Activated CD4-positive, alpha-beta T cell treated with anti-CD3 and anti-CD28 coated beads for 36 hours (primary cell): ENCODE measurements at places on chromosomes 1 and 21. TPM values are rescaled to one million over a fixed set of nuclear protein-coding genes. Genes with fewer than 3 reads are reported as not detected.

DNA sequence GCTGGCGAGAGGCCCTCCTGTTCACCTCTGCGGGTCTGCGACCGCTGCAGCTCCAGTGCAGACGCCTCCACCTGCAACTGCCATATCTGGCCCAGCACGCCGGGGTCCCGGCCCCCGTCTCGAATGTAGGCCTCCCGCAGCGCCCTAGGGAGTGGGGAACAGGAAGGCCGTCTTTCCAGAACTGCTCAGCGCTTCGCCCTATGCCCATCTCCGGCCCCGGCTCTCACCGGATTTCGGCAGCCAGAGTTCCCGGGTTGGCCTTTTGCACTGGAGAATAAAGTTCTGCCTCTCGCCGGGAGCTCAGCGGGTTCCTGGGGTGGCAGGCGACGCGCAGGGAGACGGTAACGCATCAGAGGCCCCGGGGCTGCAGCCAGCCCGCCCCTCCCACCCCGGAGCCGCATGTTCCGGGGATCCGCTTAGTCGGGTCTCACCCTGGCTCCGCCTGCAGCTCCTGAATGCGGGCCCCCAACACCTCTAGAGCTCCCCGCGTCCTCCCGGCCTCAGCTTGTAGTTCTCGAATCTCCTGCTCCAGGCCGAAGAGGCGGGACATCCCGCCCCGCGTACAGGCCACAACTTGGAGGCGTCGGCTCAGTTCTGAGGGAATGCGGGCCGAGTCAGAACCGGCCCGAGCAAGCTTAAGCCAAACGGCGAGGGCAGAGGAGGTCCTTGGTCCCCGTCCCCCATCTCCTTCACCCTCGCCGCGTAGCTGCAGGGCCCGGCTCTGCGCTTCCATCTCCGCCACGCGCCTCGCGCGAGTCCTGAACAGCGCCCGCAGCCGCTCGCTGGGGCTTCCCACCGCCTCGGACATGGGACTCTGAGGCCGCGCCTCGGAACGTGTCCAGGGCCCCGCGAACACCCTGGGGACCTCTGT lies 1.1 kb downstream of the CCDC17 start:
- no peak for DNase-seq

DNA sequence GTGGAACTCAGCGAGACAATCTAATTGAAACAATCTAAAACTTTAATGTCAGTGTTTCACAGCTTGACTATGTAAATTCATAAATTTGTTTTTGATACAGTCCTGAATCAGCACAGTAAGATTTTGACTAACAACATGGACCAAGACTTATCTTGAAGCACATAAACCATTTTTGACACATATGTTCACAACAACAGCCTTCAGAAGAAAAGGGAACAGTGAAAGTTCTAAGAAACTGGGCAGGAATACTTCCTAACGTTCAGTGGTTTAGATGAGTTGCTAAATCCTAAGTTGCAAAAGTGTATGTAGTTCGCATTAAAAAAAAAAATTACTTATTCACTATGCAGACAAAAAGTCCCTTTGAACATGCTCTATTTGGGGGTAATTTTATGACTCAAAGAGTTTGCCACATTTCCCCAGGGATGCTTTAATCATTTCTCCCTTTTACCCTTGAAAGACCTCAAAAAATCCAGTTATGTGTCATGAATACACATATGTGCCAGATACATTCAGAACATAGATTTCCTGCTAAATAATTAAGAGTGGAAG lies 120.2 kb downstream of the MRPL39 start:
- DNase-seq = no peak

DNA sequence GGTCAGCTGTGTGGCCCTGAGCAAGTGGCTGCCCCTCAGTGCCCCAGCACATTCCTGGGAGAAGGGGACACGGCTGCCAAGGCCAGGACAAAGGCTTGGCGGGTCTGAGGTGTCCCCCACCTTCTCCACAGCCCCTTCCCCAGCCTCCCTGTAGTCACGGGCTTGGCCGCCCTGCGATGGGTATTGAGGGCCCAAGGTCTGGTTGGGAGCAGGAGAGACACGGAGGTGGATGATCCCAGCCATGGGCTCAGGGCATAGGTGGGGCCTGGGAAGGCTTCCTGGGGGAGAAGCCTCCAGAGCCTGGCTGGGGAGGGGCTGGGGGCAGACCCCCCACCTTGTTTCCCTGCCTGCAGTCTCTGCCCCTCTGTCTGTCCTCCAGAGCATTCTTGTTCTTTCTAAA lies 27.0 kb downstream of the TTC39A start:
- no peak for DNase-seq

GRCh38 chr1:176957603-176958002 lies 206.9 kb downstream of the ASTN1 start:
- no peak for DNase-seq

DNA sequence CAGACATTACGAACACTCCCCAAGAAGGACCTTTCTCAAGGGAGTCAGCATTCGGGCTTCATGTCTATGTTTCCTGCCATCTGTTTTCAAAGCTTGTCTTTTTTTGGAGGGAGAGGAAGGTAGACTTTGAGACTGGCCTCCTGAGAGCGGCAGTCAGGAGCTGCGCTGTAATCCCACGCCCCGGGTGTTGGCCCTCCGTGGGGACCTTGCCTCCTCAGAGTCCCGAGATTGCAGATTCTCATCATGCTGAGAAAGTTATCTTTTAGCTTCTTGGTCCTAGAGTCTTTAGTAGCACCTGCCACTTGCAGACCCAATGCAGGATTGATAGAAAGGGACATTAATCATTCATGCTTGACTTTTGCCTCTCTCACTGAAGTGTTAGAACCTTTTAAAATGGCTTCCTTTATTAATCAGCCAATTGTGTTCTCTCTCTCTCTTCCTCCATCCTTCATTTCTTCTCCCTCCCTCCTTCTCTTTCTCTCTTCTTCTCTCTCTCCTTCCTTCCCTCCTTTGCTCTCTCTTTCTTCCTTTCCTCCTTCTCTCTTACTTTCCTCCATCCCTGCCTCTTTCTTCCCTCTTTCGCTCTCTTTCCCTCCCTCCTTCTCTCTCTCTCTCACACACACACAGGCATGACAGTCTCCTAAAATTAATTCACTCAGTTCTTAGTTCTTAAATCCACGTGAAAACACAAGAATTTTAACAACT lies 25.2 kb upstream of the GNPAT start:
- DNase-seq = no peak

GRCh38 chr1:209899948-209900347 lies 38.1 kb upstream of the SYT14 start:
- peak; percentile 61 for DNase-seq

DNA sequence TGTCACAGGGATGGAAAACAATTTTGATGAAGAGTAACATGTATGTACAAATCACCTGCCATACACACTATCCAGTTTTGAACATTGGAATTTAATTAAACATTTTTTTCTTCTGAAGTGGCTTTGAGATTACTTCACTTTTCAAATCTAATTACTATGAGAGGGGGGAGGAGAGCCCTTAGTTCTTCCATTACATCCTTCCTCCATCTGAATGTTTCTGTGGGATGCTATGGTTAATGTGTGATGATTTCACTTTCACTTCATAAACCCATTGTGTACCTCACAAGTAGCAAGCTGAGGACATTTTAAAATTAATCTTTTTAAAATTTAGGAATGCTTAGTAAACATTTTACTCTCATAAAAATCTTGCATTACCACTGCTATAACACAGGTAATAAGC lies 156.9 kb downstream of the RUNX1 start:
- no peak for DNase-seq

GRCh38 chr21:42042651-42043050 lies 28.5 kb upstream of the UMODL1 start:
- DNase-seq = no peak

Gene TMEM240
- total RNA-seq = 0.46 TPM

Gene LMX1A
- not detected for total RNA-seq

GRCh38 chr21:42439284-42440186 lies 35.8 kb downstream of the UBASH3A start:
- DNase-seq = peak; percentile 66

DNA sequence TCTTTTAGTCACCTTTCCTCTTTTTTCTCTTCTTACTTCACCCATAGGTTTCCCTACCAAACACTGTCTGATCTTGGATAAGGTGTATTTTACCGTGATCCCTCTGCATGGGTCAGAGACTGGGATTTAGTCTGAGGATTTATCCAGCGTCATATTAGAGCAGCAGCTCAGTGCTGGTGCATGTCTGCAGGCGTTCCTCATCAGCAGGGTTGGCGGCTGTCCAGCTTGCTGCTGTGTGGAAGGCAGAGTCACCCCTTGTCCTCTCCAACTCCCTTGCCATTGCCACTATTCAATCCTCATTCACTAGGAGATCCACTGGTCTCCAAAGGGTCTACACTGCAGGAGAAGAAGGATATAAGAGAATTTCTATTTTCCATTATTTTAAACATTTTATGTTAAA lies 7.3 kb upstream of the FAM78B start:
- DNase-seq = no peak

- DNase-seq = no peak
Observed at GRCh38 chr1:214086945-214087344, 99.2 kb downstream of the PROX1 start.

Gene SOX13
- 1.1 TPM for total RNA-seq

Gene LCE1A
- not detected for total RNA-seq

Gene SPRR2B
- not detected for total RNA-seq

DNA sequence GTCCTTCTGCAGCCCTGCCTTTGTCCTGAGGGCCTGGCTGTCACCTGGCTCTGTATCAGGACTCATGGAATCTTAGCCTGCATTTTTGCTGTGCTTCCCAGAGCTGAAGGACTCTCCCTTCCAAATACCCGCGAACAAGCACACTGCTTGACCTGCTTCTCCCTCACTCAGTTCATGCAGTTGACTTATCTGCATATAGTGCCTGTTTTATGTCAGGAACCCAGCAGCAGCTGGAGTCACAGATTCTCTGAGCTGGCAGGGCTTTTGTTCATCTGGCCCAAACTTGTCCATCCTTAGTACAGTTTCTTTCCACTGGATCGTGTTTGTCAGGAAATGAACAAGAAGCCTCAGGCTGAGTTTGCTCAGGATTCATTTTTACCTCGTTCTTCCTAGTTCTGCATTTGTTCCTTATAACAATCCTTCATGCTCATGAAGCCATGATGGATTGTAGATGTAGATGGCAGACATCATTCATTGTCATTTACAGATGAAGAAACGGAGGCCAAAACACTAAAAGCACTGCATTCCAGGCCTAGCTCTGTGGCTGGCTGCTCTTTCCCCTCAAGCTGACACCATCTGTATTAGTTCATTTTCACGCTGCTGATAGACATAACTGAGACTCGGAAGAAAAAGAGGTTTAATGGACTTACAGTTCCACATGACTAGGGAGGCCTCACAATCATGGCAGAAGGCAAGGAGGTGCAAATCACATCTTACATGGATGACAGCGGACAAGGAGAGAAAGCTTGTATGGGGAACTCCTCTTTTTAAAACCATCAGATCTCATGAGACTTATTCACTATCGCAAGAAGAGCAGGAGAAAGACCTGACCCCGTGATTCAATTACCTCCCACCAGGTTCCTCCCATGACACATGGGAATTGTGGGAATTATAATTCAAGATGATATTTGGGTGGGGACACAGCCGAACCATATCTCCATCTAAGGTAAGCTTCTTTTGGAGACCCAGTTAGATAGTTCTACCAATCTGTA lies 150.9 kb downstream of the HIVEP3 start:
- DNase-seq = no peak

- no peak for DNase-seq
Observed at GRCh38 chr1:234868296-234869147, 258.5 kb upstream of the IRF2BP2 start.

DNA sequence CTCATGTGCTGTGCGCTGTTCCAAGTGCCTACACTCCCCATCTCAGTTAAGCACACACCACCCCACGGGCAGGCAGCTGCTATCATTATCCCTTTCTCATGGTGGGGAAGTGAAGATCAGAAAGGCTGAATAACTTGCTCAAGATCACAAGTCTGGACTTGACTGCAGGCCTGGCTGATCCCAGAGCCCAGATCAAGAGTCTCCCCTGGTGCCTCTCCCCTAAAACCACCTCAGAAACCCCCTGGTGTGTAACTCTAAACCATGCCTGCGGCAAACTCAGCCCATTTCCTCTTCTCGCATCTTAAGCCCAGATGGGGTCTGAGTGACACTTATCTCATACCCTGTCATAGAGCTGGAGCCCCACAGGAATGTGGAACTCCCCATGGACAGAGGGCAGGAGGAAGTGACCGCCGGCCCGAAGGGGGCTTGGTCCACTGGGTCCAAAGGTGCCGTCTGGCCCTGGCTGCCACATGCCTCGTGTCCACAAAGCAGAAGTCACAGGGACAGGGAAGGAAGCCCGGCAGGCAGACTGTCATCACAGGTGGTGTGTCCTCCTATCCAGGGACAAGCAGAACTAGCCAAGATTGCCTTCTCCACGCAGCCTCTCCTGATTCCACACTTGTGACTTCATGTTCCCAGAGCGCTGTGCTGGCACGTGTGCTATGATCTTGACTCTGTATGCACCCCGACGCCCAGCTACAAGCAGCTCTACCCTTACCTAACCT lies 92.1 kb downstream of the SYF2 start:
- no peak for DNase-seq

GRCh38 chr1:31799196-31799894 lies 16.5 kb downstream of the SPOCD1 start:
- DNase-seq = peak; percentile 5

GRCh38 chr1:234842726-234843641 lies 233.0 kb upstream of the IRF2BP2 start:
- DNase-seq = peak; percentile 93

GRCh38 chr1:7474786-7475502 lies 296.2 kb upstream of the VAMP3 start:
- no peak for DNase-seq

DNA sequence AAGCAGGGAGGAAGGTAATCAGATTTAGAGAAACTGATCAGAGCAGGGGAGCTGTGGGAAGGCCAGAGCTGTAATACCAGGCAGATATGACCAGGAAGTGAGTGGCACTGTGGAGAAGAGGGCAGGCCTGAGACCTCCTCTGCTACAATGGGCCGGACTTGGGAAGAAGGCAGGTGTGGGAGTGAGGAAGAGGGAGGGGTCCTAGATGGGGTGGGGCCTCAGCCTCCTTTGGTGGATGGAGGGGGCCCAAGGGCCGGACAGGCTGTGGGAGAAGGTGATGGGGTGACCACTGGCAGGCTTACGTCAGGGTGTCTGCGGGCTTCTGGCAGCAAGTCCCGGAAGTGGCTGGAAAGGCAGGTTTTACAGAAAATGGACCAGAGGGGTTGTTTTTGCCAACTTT lies 5.0 kb upstream of the HPCA start:
- no peak for DNase-seq

- peak; percentile 35 for DNase-seq
Observed at GRCh38 chr1:153805886-153806719, 30.9 kb downstream of the SLC27A3 start.

GRCh38 chr21:44813149-44813548 lies 4.7 kb downstream of the SUMO3 start:
- DNase-seq = no peak

Gene LHX8
- total RNA-seq = not detected

GRCh38 chr1:27203946-27204345 lies 30.5 kb upstream of the WDTC1 start:
- DNase-seq = no peak
